Hindlimb muscle (tissue), 1 donor: ENCODE measurements at places on chromosomes 11 and 22.

- DNase-seq = no peak
These were observed 38.5 kb downstream of the SHANK2 start for GRCh38 chr11:71213696-71214552.

DNA sequence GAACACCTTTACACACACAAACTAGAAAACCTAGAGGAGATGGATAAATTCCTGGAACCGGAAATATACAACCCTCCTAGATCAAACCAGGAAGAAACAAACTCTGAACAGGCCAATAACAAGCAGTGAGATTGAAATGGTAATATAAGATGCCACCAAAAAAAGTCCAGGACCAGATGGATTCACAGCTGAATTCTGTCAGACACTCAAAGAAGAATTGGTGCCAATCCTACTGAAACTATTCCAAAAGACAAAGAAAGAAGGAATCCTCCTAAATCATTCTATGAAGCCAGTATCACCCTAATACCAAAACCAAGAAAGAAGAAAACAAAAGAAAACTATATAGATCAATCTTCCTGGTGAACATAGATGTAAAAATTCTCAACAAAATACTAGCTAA lies 33.9 kb downstream of the PIWIL3 start:
- no peak for DNase-seq

GRCh38 chr22:20127318-20127868 lies 4.2 kb upstream of the ZDHHC8 start:
- no peak for DNase-seq

DNA sequence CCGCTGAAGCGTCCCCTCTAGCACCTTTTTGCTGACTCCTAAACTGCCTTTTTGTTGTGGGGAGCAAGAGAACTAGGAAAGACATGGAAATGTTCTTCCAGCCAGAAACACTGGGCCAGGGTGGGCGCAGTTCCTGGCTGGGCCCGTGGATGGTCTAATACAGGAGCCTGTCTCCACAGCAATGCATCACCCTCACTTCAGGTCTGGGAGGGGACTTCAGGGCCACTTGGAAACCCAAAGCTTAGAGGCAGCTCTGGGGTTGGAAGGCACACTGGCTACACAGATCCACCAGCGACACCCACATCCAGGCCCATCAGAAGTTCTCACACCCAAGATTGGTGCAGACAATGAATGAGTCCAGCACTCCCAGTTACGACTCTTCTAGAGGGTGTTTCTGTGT lies 120.3 kb downstream of the ETS1 start:
- no peak for DNase-seq

DNA sequence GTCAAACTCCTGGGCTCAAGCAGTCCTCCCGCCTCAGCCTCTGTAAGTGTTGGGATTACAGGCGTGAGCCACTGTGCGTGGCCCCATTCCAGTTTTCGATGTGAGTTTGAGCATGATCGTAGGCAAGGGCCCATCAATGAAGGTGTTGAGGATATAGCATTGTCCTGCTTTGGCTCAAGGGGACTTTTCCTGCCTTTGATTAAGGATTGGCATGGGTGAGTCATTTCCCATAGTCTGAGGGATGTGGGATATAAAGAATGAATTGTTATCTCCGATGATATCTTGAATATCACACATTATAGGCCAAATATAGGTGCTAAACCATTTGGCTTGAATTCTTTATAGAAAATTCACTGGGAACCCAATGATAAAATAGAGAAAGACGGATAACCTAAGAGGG lies 30.4 kb downstream of the STIM1 start:
- no peak for DNase-seq

GRCh38 chr22:22388090-22388489 lies 120.5 kb downstream of the ZNF280B start:
- DNase-seq = no peak
